Transverse colon (tissue), 4 donors: ENCODE measurements at places on chromosomes 16 and 17.

GRCh38 chr17:77214743-77215142, 74.0 kb downstream of the SEC14L1 start:
- H3K4me1 ChIP-seq, result no peaks in the 10 kb centered on the region
- no peak overlapping the region for H3K4me3 ChIP-seq
- H3K27me3 ChIP-seq, result no peaks in the 10 kb centered on the region
- no peak overlapping the region for H3K27ac ChIP-seq

GRCh38 chr16:10683170-10683569, 11.6 kb downstream of the TEKT5 start:
- H3K4me1 ChIP-seq, result no peaks in the 10 kb centered on the region
- DNase-seq, result no peak
- H3K4me3 ChIP-seq, result no peak overlapping the region
- H3K27ac ChIP-seq, result no peak overlapping the region

- H3K4me3 ChIP-seq, result no peak overlapping the region
- no peaks in the 10 kb centered on the region for H3K36me3 ChIP-seq
- no peak for DNase-seq
- peaks cover 65% of the 10 kb centered on the region for H3K27me3 ChIP-seq
- peaks cover under 1% of the 10 kb centered on the region for H3K4me1 ChIP-seq
Observed at GRCh38 chr16:86735727-86736126, 157.4 kb downstream of the FOXL1 start.

DNA sequence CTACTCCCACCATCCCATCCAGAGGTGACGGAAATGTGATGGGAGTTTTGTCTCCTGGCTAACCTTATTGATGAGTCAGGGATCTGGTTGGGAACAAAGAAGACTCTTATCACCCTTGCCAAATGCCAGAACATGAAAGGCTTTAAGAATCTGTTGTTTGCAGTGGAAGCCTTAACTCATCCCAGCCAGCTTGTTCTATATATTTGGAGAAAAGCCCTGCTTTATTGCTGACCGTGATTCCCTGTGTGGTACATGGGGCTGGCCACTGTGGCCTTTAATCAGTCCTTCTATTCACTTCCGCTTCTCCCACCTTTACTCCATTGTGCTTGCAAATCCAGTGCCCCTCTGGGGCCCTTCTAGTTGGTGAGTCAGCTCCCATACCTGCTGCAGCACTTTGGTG, 156.6 kb downstream of the PHKB start:
- H3K36me3 ChIP-seq, result no peaks in the 10 kb centered on the region
- H3K4me1 ChIP-seq, result no peaks in the 10 kb centered on the region
- H3K4me3 ChIP-seq, result no peak overlapping the region
- H3K27ac ChIP-seq, result no peak overlapping the region

GRCh38 chr17:81091774-81092517, 57.0 kb downstream of the BAIAP2 start:
- no peaks in the 10 kb centered on the region for H3K27me3 ChIP-seq
- H3K4me3 ChIP-seq, result no peak overlapping the region
- peaks cover 44% of the 10 kb centered on the region for H3K4me1 ChIP-seq
- DNase-seq, result no peak

DNA sequence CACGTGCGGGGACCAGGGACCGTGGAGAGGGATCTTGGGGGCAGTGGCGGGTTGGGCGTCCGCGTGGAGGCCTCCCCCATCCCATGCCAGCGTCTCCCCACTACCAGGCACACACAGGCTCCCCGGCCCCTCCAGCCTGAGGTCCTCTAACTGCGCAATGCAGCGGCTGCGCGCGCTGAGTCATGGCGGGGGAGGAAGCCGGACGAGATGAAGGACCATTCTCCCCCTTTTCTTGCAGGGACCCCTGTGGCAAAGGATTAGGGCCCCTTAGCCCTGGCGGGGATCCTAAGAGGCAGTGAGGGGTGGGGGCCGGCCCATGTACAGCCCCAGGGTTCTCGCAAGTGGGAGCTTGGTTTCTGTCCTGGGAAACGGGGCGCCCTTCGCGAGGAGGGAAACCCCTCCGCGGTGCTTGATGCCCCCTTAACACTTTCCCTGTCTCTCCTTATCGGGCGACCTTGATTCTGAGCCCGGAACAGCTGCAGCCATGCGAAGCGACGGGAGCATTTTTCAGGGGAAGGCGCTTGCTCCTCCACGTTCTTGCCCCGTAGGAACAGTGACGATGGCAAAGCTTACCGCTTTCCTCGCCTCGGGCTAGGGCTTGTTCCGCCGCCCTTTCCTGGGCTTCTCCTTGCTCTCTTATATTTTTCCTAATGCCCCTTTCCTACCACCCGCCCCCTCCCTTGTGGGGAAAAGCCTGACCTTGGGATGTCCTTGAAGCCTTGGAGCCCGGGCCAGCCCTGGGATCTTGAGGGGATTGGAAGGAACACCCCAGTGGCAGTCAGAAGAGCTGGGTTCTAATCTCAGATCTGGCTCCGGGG, 592 bp downstream of the ALDOA start:
- DNase-seq, result peak; percentile 21
- peak overlapping the region; percentile 99 for H3K27ac ChIP-seq
- peaks cover 3% of the 10 kb centered on the region for H3K36me3 ChIP-seq
- H3K27me3 ChIP-seq, result no peaks in the 10 kb centered on the region
- H3K4me3 ChIP-seq, result peak overlapping the region; percentile 78
- H3K4me1 ChIP-seq, result peaks cover 60% of the 10 kb centered on the region

- H3K27ac ChIP-seq, result no peak overlapping the region
- no peak overlapping the region for H3K4me3 ChIP-seq
- no peaks in the 10 kb centered on the region for H3K36me3 ChIP-seq
- no peak for DNase-seq
- no peaks in the 10 kb centered on the region for H3K4me1 ChIP-seq
Observed at GRCh38 chr16:87308826-87309225, 8.4 kb downstream of the C16orf95 start.

DNA sequence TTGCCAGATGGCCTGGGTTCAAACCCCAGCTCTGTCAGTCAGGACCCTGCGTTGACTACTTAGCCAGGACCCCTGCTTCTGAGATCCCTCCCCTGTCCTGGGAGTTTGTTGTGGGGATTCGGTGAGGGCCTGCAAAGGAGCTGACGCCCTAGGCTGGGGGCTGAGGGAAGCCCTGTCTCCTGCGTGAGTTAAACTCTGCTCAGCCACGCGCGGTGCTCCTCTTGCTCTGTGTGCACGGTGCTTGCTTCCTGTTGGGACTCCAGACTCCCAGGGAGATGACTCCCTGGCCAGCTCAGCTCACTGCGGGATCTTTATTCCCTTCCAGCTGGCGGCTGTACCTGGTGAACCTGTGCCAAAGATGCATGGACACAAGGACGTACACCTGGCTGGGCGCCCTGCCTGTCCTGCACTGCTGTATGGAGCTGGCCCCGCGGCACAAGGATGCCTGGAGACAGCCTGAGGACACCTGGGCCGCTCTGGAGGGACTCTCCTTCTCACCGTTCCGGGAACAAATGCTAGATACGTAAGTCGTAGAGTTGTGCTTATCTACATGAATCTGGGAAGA, 37.4 kb downstream of the RNF213 start:
- no peak overlapping the region for H3K27ac ChIP-seq
- no peak overlapping the region for H3K4me3 ChIP-seq
- no peak for DNase-seq

- H3K36me3 ChIP-seq, result no peaks in the 10 kb centered on the region
- H3K4me3 ChIP-seq, result no peak overlapping the region
- peak; percentile 6 for DNase-seq
- no peak overlapping the region for H3K27ac ChIP-seq
- peaks cover 21% of the 10 kb centered on the region for H3K4me1 ChIP-seq
- no peaks in the 10 kb centered on the region for H3K27me3 ChIP-seq
Observed at GRCh38 chr17:42571435-42572225, 4.7 kb downstream of the MLX start.

- H3K27ac ChIP-seq, result no peak overlapping the region
- no peaks in the 10 kb centered on the region for H3K4me1 ChIP-seq
- H3K4me3 ChIP-seq, result no peak overlapping the region
- no peaks in the 10 kb centered on the region for H3K27me3 ChIP-seq
Observed at GRCh38 chr17:28492352-28493310, 13.5 kb upstream of the FOXN1 start.

DNA sequence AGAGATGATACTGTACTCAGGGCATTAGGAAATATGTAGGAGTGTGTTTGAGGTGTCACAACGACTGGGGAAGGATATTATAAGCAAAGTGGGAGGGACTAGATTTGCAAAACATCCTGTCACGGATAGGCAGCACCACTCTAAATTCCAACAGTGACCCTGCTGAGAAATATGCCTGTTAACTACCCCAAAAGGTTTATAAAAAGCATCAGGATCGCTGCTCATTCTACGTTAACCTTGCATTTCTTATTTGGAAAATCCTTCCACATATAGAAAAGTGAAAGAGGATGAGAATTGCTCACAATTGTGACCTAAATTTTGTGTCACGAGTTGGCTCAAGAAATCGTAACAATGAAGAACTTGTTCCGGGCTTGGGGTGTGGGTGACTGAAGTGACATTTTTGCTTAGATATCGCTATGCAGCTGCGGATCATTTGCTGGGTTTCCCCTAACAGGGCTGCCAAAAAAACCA, 51.6 kb downstream of the N4BP1 start:
- H3K4me3 ChIP-seq, result no peak overlapping the region
- H3K4me1 ChIP-seq, result peaks cover 83% of the 10 kb centered on the region
- no peaks in the 10 kb centered on the region for H3K36me3 ChIP-seq
- H3K27me3 ChIP-seq, result no peaks in the 10 kb centered on the region

GRCh38 chr17:49817993-49818392, 29.5 kb downstream of the KAT7 start:
- H3K27me3 ChIP-seq, result no peaks in the 10 kb centered on the region
- no peak overlapping the region for H3K27ac ChIP-seq
- peaks cover 14% of the 10 kb centered on the region for H3K4me1 ChIP-seq

- no peaks in the 10 kb centered on the region for H3K27me3 ChIP-seq
- H3K4me1 ChIP-seq, result no peaks in the 10 kb centered on the region
- no peaks in the 10 kb centered on the region for H3K36me3 ChIP-seq
- H3K27ac ChIP-seq, result no peak overlapping the region
- DNase-seq, result no peak
- H3K4me3 ChIP-seq, result no peak overlapping the region
Observed at GRCh38 chr16:24890746-24891145, 45.0 kb downstream of the SLC5A11 start.

- no peak overlapping the region for H3K27ac ChIP-seq
- no peak overlapping the region for H3K4me3 ChIP-seq
- no peak for DNase-seq
- peaks cover 10% of the 10 kb centered on the region for H3K4me1 ChIP-seq
Observed at GRCh38 chr17:51739245-51739886, 419.1 kb downstream of the CA10 start.

GRCh38 chr17:13292291-13292690, 274.5 kb upstream of the ELAC2 start:
- no peak for DNase-seq
- no peak overlapping the region for H3K27ac ChIP-seq
- no peaks in the 10 kb centered on the region for H3K27me3 ChIP-seq
- H3K4me3 ChIP-seq, result no peak overlapping the region
- no peaks in the 10 kb centered on the region for H3K4me1 ChIP-seq

DNA sequence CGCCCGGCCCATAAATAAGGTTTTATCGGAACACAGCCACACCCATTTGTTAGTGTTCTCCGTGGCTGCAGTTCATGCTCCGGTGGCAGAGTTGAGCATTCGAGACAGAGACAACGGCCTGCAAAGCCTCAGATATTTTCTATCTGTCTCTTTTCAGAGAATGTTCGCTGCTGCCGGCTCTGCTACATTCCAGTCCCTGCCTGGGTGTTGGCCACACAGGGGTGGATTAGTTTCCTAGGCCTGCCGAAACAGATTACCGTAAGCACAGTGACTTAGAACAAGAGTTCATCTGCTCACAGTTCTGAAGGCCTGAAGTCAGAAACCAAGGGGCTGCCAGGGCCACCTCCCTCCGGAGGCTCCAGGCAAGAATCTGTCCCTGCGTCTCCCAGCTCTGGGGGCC, 19.1 kb upstream of the GSG1L start:
- peak; percentile 15 for DNase-seq
- H3K4me1 ChIP-seq, result peaks cover 5% of the 10 kb centered on the region
- no peaks in the 10 kb centered on the region for H3K36me3 ChIP-seq
- H3K27ac ChIP-seq, result no peak overlapping the region
- no peak overlapping the region for H3K4me3 ChIP-seq
- H3K27me3 ChIP-seq, result no peaks in the 10 kb centered on the region

DNA sequence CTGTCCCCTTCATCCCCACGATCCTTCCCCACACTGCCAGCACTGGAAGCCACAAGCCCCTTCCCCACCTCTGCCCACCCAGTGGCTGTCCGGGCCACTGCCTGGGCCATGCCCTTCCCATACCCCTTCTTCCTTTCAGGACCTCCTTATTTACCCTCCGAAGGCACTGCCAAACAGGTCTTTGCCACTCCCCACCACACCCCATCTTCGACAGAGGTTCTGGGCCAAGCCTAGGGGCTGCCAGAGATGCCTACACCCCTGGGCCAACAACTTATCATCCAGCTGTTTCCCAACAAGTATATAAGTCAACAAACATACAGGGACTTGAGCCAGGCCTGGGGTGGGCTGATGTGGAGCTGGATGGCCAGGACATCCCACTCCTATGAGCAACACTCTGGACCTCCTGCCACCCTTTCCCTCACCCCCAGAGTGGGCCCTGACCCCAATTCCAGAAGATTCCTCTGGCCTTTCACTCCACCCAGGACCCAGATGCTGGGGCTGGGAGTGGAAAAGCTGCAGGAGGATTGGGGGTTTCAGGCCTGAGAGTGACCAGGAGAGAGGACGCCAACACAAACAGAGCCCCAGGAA, 1.5 kb upstream of the PPP1R1B start:
- no peaks in the 10 kb centered on the region for H3K36me3 ChIP-seq
- peaks cover 45% of the 10 kb centered on the region for H3K27me3 ChIP-seq
- peak overlapping the region; percentile 91 for H3K27ac ChIP-seq
- H3K4me3 ChIP-seq, result peak overlapping the region; percentile 60
- H3K4me1 ChIP-seq, result peaks cover 17% of the 10 kb centered on the region

GRCh38 chr17:36152639-36153120, 23.8 kb downstream of the TBC1D3B start:
- H3K27me3 ChIP-seq, result peaks cover 22% of the 10 kb centered on the region
- H3K27ac ChIP-seq, result no peak overlapping the region
- H3K4me1 ChIP-seq, result no peaks in the 10 kb centered on the region
- no peaks in the 10 kb centered on the region for H3K36me3 ChIP-seq
- DNase-seq, result no peak

GRCh38 chr17:69908626-69909368, 166.2 kb upstream of the KCNJ16 start:
- H3K36me3 ChIP-seq, result no peaks in the 10 kb centered on the region
- H3K27ac ChIP-seq, result no peak overlapping the region
- H3K4me1 ChIP-seq, result no peaks in the 10 kb centered on the region

GRCh38 chr17:36105781-36106492, 2.3 kb downstream of the CCL4 start:
- no peaks in the 10 kb centered on the region for H3K4me1 ChIP-seq
- H3K27ac ChIP-seq, result no peak overlapping the region
- DNase-seq, result no peak
- no peaks in the 10 kb centered on the region for H3K36me3 ChIP-seq
- no peak overlapping the region for H3K4me3 ChIP-seq

GRCh38 chr16:72764015-72764654, 283.8 kb downstream of the ZFHX3 start:
- no peaks in the 10 kb centered on the region for H3K36me3 ChIP-seq
- H3K27ac ChIP-seq, result no peak overlapping the region
- DNase-seq, result no peak
- H3K27me3 ChIP-seq, result no peaks in the 10 kb centered on the region

GRCh38 chr16:47109361-47109760, 34.4 kb downstream of the NETO2 start:
- no peaks in the 10 kb centered on the region for H3K36me3 ChIP-seq
- H3K27ac ChIP-seq, result no peak overlapping the region
- H3K4me3 ChIP-seq, result no peak overlapping the region
- H3K27me3 ChIP-seq, result no peaks in the 10 kb centered on the region
- no peaks in the 10 kb centered on the region for H3K4me1 ChIP-seq
